ENCODE measurements at places on chromosomes 7 and 10. TPM values are rescaled to one million over a fixed set of nuclear protein-coding genes. Genes with fewer than 3 reads are reported as not detected.

Gene CHST15
- 19.2 TPM for total RNA-seq

Gene KIAA1549
- total RNA-seq, result 2.4 TPM

Gene ZSCAN25
- total RNA-seq, result 14.2 TPM

Gene FRMD4A
- total RNA-seq, result 60.8 TPM

GRCh38 chr10:14667280-14667679 is 107.4 kb downstream of the FAM107B start:
- no peak for DNase-seq

Gene NRBF2
- 22.5 TPM for total RNA-seq

- no peak for DNase-seq
These were observed 191.7 kb upstream of the KLF6 start for GRCh38 chr10:3976718-3977117.

DNA sequence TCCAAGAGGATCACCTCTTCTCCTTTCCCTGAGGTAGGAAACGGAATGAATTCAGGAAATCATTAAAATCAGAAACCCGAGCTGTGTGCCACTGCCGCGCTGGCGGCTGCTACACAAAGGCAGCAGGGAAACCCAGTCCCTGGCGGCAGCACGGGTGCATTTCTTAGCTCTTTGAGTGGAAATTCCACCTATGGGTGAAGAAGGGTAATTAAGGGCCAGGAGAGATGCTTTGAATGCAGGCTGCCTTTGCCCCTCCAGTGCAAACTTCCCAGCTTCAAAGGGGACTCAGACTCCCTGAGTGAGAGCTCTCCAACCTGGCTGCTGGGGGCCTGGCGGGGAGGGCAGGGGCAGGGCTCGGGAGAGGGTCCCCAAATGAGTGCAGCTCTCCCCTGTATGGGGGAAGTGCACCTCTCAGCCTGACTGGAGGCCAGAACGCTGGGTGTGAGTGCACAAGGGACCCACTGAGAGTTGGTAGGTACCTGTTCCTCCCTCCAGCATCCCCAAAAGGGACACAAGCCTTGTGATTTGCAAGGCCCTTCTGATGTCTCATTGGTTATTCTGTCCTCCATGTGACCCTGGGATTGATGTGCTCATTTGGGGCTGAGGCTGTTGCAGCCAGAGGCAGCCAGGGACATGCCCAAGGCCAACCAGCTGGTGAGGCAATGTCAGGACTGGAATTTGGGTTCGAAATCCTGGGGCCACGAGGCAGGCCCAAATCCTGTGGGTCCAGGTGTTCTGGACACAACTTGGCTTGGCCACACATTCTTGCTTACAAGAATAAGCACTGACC is 16.3 kb upstream of the ZMIZ1 start:
- DNase-seq, result no peak

Gene UPK3BL1
- total RNA-seq, result 44.0 TPM

- no peak for DNase-seq
These were observed 148.0 kb downstream of the MAPK8 start for GRCh38 chr10:48454302-48455054.

Gene MMD2
- total RNA-seq, result not detected

DNA sequence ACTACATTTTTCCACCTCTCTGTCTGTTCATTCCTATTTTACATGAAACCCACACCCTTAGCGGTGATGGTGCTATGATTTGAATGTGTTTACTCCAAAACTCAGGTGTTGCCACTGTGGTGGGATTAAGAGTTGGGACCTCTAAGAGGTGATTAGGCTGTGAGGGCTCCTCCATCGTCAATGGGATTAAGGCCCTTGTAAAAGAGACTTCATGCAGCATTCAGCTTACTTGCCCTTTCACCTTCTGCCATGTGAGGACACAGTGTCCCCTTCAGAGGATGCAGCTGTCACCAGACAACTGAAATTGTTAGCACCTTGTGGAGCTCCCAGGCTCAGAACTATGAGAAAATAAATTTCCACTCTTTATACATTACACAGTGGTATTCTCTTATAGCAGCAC is 182.2 kb downstream of the NOC3L start:
- DNase-seq, result no peak

GRCh38 chr10:34288634-34289033 is 526.5 kb downstream of the PARD3 start:
- no peak for DNase-seq

- no peak for DNase-seq
These were observed 18.7 kb downstream of the TBC1D12 start for GRCh38 chr10:94420998-94421528.

- DNase-seq, result no peak
These were observed 2.8 kb downstream of the ZNF746 start for GRCh38 chr7:149494738-149495368.

- peak; percentile 80 for DNase-seq
These were observed 168.5 kb downstream of the NOC3L start for GRCh38 chr10:94194256-94194655.
